Tongue (tissue), 3 donors: ENCODE measurements at places on chromosomes 3 and 15. TPM values are rescaled to one million over a fixed set of nuclear protein-coding genes. Genes with fewer than 3 reads are reported as not detected.

Gene DAZL
- total RNA-seq = not detected

Gene PCNP
- 134 TPM for total RNA-seq

DNA sequence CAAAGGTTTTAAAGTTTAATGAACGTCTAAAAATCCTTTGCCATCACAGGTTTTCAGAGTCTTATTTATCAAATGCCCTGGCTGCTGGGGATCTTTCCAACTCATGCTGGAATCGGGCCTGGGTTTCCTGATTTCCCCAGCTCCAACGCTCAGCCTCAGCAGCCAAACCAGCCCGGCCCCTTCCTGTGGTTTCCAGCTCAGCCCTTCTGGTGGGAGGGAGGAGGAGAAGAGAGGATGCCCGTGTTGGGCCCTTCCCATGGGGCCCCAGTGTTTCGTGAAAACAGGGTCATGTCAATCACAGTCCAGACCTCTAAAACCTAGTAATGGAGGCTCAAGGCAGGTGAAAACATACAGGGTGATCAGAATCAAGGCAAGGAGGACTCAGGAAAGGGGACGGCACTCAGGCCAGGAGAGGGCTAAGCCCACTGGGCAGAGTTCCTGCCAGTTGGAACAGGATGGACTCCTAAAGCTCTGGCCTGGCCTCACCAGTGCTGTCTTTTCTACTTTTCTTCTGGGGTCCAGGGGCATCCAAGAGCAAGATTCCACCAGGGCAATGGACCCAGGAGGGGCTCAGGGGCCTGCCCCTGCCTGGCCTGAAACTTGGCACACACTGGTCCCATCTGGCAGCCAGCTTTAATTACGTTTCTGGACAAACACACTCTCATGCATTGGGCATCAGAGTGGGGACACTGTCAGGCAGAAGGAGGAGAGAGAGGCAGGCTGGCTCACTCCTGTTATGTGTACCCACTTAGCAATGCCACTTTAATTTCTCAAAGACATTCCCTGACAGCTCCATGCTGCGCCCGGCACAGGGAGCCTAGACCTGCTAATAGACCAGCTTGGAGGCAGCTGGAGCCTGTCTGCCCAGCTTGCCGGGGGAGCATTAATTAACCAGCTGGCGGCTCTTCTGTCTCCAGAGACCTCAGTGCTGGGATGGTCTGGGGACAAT, 194.6 kb downstream of the FAM43A start:
- DNase-seq = peak; percentile 61

DNA sequence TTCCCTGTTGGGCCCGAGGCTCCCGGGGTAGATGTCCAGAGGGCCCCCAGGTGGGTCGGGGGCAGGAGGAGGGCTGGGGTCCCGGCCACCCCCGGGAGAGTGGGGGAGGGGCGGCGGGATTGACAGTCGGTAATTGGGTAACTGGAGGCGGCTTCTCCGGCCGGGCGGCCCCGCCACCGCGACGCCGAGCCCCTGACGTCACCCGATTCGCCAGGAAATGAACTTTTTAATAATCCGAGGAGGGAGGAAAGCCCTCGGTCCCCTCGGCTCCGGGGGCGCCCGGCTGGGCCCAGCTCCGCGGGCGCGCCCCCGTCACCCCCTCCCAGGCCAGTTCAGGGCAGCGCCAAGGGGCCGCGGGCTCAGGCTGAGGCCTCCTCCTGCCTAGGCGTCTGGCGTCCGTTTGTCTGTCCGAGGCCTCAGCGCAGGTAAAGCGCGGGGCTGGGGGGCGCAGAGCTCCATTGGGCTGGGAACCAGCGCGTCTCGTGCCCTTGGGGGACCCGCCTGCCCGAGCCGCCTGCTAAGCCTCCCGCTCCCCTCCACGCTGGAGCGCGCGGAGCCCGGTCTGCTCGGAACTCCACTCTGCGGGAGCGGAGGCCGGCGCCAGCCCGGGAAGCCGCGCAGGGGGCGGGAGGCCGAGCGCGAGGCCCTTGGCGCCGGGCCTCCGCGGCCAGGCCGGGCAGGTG, 3.9 kb downstream of the GATA2 start:
- peak; percentile 56 for DNase-seq

DNA sequence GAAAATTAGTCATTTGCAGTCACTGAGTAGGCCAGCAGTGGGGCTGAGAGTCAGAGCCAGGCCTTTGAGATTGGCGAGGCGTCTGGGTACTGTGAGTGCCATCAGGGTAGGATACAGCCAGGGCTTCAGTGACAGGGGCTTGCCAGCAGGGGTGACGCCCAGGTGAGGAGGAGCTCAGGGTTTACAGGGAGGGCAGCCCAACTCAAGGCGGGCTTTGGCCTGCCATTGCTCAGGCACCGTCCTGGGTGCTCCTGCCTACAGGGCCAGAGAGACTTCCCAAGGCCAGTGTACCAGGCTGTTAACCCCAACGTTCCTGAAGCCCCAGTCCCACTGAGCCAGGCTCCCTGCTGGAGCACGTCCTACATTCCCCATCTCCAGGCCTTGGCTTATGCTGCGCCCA, 152.0 kb downstream of the FBLN2 start:
- DNase-seq = no peak
